PC-9 (cell line): ENCODE measurements at places on chromosomes 3 and 15. TPM values are rescaled to one million over a fixed set of nuclear protein-coding genes. Genes with fewer than 3 reads are reported as not detected.

The PRSS50 gene
- total RNA-seq = 0.48 and 0.50 TPM in 2 replicates

The RTP1 gene
- total RNA-seq = not detected in 2 replicates

The DNAH12 gene
- total RNA-seq = 0.10 and 0.22 TPM in 2 replicates

The JMJD7 gene
- total RNA-seq = 6.5 and 11.7 TPM in 2 replicates

The MTMR10 gene
- total RNA-seq = 4.4 and 6.2 TPM in 2 replicates

The STX19 gene
- 3.4 and 5.5 TPM in 2 replicates for total RNA-seq

The DYNLT2B gene
- 5.1 and 5.3 TPM in 2 replicates for total RNA-seq

The RTP4 gene
- total RNA-seq = 0.90 and 3.2 TPM in 2 replicates

The NANOGP8 gene
- total RNA-seq = not detected in 2 replicates

The CFAP91 gene
- 0.48 and 1.2 TPM in 2 replicates for total RNA-seq

The CSPG5 gene
- total RNA-seq = 1.3 and 1.8 TPM in 2 replicates

DNA sequence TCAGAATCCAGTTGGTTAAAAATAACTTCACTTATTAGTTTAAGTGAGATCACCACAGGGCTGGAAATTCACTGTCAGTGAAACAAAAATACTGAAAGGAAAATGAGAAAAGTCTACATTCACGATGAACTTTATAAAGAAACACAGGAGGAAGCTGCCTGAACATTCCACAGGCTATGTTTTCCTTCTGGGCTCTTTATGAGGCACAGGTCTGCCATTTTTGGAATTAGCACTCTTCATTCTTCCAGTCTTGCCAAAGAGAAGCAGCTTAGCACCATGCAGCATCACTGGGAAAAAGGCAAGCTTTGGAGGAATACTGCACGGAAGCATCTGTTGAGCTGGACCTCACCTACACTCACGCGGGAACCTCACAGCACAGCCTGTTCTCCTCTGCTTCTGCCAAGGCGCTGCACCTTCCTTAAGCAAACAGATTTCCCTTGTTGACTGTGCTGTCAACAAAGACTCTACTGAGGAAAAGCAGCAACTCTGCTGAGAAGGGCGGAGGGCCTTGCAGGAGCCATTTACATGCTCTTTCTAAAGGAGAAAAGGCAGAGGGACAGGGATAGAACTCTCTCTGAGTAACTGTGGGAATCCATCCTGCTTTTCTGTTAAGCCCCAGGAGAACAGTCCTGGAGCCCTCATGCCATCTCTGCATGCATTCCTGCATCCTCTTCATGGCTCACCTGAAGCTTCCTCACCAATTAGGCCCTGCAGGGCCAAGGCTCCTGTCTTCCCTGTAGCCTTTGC, 15.7 kb downstream of the SUSD5 start:
- DNase-seq = no peak

GRCh38 chr15:83292317-83292716, 7.9 kb upstream of the BNC1 start:
- DNase-seq = peak; percentile 35

- DNase-seq = no peak
Observed at GRCh38 chr15:90679959-90680358, 37.2 kb upstream of the BLM start.

GRCh38 chr3:72158639-72159326, 373.8 kb upstream of the PROK2 start:
- no peak for DNase-seq

- no peak for DNase-seq
Observed at GRCh38 chr3:35760146-35760545, 120.8 kb downstream of the ARPP21 start.

- DNase-seq = no peak
Observed at GRCh38 chr15:50685191-50685975, 1.2 kb downstream of the TRPM7 start.

GRCh38 chr15:87349181-87349580, 907.4 kb downstream of the NTRK3 start:
- no peak for DNase-seq

DNA sequence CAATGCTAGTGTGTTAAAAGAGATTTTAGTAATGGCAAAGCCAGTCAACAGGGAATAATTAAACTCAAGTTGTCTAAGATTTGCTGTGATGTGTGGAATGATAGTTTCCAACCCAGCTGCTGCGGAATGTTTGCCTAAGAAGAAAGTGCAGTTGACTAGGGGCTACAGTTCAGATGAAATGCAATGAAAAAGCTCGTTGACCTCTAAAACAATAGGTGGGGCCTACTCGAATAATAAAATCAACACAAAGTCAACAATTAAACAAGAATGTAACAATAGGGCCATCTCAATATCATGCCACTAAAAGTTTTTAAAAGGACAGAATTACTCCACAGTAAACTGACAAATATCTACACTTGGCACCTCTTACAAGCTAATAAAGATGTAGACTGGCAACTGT, 484.2 kb downstream of the MECOM start:
- no peak for DNase-seq

DNA sequence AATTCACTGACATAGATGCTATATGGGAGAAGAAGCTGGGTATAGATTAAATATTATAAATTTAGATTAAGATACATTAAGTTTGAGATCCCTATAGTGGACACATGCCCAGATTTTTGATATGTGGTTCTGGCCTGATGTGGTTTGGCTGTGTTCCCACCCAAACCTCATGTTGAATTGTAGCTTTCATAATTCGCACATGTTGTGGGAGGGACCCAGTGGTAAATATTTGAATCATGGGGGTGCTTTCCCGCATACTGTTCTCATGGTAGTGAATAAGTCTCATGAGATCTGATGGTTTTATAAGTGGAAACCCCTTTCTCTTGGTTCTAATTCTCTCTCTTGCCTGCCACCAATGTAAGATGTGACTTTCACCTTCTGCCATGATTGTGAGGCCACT, 189.4 kb upstream of the CD96 start:
- DNase-seq = no peak

DNA sequence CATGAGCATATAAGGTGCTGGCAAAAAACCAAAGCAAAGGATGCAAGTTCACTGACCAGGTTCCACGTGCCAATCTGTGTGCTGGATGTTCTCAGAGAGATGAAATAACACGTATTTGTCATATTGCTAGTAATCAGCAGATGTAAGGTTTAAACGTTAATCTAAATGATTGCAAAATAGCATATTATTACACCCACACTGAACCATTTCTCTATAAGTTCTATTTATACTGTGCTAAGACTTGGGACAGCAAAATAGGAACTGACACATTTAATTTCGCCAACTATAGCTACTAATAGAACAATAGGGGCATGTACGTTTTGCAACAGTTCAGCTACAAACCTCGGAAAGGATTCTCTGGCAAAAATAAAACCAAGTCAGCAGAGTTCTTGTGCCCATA, 350.3 kb upstream of the ZNF385D start:
- no peak for DNase-seq

DNA sequence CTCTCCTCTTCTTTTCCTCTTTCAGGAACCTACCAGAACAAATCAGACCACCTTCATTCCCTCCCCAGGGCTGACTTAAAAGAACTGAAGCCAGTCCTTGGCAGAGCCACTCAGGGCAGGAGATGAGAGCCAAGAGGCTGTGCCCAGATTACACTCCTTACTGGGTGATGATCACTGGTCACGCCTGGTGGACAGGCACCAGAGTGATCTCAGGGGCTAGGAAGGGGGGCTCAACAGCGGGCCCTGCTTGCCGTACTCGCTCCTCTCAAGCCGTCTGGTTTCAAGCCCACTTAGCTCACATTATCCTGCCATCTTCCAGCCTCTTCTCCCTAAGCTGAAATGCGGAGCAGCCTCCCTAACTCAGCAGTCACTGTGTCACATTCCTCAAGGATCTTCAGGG, 1.7 kb upstream of the FAH start:
- no peak for DNase-seq

DNA sequence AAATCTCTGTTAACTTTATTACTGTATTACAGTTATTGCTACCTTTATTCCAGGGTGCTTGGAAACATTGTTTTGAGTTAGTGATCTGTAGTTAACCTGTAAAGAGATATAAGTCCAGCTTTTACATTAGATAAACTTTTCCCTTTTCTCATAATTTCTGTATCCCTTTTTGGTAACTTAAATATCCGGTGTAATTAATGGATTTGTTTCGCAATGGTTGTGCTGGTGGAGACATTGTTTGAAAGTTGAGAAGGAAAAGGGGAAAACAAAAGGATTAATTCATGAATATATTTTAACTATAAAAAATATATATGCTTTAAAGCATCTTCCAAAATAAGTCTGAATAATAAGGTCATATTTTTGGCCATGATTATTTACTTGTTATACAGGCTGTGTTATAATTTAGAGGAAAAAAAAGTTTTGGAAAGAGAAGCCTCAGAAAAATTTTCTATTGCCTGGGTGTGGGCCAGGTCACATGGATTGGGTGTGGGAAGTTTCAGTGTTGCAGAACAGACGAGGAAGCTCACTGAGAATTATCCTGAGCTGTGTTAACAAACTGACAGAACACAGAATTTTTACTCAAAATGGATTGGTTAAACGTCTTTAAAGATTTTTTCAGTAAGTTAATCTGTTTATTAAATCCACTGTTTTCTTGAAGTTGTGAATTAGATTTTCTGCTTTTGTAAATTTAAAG, 27.7 kb upstream of the IL20RB start:
- no peak for DNase-seq

DNA sequence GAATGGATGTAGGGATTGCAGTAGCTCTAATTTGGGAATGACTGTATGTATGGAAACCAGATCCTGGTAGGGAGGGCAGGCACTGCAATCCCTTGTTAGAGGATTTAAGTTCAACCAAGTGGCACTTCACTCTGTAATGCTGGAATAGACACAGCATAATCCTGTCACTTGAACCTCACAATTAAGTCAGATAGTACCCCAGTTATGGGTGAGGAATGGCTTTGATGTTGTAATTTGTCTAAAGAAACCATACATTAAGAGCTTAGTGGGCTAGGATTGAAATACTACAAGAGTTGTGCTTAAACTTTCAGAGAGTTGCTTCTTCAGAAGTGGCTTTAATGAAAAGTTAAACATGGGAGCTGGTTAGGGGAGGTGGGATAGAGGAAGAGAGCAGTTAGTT, 9.3 kb downstream of the RAB7A start:
- DNase-seq = no peak

- DNase-seq = no peak
Observed at GRCh38 chr3:143464850-143465249, 345.3 kb downstream of the CHST2 start.

GRCh38 chr3:17231537-17232261, 346.9 kb downstream of the PLCL2 start:
- DNase-seq = no peak

DNA sequence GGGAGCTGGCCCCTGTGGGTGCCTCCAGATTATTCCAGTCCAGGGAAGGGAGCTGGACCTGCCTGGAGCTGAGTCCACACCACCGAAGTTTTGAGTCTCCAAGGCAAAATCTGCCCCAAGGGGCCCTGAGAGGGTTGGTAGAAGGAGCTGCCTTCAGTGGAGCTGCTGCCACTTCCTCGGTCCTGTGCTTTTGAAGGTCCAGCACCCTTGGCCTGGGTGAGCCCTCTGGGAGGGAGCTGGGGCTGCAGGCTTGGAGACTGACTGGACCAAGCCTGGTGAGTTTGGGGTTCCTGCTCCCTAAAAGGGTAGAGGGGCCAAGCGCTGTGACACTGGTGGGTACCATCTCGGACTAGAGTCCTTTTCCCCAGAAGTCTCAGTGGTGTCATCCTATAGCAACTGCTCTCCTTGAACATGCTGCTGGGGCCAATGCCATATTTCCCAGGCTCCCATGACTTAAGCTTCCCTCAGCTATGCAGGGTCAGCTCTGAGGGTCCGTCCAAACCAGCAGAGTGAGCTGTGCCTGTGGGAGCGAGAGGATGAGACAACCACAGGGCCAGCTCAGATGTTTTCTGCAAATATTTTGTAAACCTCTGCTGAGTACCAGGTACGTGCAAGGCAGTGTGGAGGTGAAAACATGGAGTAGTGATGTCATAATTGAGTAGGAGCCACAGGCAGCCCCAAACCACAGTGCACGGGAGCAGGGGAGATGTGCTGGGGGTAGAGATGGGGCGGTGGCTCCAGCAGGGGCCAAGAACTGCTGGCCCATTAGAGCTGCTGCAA, 96.0 kb downstream of the ABHD5 start:
- no peak for DNase-seq

GRCh38 chr15:98421419-98422129, 226.8 kb upstream of the IGF1R start:
- peak; percentile 55 for DNase-seq

DNA sequence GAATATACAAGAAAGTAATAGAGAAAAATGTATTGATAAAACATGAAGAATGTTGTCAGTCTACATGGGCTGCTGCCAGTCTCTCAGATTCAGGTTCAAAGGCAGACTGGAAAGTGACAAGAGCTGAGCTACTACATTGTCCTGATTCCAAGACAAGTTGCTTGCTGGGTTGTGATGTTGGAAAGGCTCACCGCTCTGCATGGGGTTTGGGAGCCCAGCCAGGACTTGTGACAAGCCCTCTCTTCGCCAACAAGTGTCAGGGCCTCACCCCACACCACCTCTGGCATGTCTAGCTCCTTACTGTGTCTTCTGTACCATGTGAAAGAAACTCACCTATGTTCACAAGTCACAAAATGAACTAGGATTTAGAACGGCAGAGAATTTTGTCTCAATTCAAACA, 43.0 kb upstream of the SH3GL3 start:
- DNase-seq = no peak

- no peak for DNase-seq
Observed at GRCh38 chr3:192727032-192727847, at the start of gene FGF12. TSS of gene FGF12 (minus strand) at chr3:192727541.

- peak; percentile 75 for DNase-seq
Observed at GRCh38 chr3:172103724-172104123, 64.3 kb downstream of the FNDC3B start.

DNA sequence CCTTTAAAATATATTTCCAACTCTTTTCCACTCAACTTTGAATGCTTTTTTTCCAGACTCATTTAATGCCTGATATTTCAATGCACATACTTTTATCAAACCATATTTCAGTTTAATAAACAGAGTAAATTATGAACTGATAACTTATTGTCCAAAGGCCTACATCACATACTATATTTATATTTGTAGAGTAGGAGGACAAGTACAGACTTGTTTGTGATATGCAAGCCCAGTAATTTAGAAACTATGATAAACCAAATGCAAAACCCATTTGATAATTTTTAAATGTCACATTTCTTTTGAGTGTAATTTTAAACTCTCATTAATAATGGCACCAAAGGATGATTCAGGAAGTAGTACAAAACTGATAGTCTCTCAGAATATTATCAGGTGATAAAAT, 3.3 kb downstream of the RFX7 start:
- no peak for DNase-seq

GRCh38 chr15:79209690-79210089, 72.8 kb upstream of the ANKRD34C start:
- DNase-seq = no peak

DNA sequence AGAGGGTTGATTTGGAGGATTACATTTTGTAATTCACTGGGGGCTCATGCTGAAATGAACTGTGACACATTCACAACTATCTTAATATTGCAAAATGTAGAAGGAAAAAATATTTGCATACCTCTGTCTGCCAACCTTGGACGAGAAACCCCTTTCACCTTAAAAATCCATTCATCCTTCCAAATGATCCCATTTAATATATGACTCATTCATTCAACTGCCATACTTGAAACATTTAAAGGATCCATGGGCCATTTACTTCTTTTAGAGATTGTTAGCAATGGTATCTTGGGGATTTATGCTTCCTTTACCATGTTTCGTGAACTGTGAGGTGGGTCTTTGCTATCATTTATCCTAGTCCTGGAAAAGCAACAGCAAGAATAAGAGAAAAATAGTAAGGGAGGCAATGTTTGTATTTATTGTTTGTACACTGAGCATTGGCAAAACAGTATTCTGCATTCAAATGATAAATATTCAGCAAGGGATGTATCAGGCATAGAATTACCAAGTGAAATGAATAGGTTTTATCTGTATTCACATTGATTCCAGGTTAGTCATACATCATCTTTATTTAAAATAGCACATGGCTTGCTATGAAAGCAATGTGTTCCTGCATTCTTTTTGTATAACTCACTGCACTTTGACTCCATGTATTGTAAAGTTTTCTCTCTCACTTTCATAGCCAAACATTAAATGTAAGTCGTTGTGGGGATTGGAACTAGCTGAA, 378.1 kb downstream of the NSUN3 start:
- DNase-seq = no peak
